ENCODE measurements at places on chromosomes 12 and 14.

GRCh38 chr14:94337274-94337673 lies 14.1 kb upstream of the SERPINA6 start:
- no peak for DNase-seq

DNA sequence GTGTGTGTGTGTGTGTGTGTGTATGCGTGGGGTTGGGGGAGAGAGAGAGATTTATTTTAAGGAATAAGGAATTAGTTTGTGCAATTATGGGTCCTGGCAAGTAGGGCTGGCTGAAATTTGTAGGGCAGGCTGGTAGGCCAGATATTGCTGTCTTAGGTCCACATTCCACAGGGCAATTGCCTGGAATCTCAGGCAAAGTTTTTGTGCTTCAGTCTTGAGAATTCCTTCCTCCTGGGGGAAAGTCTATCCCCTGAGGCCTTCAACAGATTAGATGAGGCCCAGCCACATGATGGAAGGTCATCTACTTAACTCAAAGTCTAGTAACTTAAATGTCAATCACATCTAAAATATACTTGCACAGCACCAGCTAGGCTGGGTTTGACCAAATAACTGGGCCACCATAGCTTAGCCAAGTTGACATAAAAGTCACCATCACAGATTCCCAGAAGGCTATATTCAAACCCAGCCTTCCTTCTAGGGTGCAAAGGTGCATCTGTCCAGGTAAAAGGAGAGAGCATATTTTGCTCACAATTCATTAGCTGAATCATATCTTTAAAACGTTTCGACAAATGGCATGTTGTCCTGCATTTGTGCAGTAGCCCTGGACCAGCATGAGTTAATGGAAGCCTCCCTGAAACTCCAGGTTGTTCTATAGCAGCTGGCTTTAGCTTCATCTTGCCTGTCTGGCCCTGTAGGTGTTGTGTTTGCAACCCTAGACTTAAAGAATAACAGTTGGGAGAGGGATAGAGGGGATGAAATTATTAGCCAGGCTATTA lies 63.1 kb downstream of the C14orf132 start:
- DNase-seq = no peak

DNA sequence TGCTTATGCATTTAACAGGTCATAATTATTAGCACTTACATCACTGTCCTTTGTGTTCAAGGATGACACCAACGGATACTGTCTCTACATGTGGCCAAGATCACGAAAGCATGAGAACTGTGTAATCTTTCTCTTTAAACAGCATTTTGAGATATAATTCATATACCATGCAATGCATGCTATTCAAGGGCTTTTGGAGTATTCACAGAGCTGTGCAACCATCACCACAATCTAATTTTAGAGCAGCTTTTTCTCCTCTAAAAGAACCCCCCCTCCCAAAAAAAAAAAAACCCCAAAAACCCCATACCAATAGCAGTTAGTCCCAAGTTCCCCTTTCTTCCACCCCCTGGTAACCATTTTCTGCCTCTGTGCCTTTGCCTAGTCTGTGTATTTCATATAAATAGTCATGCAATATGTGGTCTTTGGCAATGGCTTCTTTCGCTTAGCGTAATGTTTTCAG lies 60.6 kb downstream of the SPRING1 start:
- peak; percentile 47 for DNase-seq

DNA sequence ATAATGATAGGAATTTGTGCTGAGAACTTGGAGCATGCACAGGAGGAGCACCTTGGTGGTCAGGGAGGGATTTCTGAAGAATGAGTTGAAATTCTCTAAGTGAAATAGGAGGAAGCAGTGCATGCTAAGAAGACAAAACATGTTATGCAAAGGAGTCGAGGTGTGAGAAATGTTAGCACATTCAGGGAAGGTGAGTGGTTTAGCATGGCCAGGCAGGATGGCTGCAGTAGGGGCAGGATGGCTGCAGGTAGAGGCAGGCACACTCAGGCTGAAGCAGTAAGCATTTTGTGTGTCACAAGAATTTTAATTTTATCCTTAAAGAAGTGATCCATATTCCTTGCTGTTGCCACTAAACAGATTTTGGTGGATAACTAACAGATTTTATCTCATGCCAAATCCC lies 46.3 kb downstream of the CATSPERB start:
- DNase-seq = no peak

DNA sequence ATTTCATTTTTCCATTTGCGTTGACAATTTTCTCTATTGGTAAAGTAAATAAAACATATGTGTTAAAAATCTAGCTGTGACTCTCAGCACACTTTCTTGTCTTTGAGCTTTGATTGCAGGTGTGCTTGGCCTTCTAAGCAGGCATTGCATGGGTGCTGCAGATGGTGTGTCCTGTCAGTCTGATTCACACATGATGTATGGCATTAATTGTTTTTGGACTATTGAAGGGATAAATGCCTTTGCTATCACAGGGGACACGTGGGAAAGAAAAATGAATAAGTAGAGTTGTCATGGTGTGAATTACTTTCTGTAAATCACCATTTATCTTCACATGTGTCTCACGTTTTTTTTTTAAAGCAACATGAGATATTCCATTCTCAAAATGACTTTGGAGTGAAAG lies 211.3 kb upstream of the NAV3 start:
- no peak for DNase-seq

- DNase-seq = no peak
Observed at GRCh38 chr12:116236976-116237375, 40.5 kb downstream of the MED13L start.

DNA sequence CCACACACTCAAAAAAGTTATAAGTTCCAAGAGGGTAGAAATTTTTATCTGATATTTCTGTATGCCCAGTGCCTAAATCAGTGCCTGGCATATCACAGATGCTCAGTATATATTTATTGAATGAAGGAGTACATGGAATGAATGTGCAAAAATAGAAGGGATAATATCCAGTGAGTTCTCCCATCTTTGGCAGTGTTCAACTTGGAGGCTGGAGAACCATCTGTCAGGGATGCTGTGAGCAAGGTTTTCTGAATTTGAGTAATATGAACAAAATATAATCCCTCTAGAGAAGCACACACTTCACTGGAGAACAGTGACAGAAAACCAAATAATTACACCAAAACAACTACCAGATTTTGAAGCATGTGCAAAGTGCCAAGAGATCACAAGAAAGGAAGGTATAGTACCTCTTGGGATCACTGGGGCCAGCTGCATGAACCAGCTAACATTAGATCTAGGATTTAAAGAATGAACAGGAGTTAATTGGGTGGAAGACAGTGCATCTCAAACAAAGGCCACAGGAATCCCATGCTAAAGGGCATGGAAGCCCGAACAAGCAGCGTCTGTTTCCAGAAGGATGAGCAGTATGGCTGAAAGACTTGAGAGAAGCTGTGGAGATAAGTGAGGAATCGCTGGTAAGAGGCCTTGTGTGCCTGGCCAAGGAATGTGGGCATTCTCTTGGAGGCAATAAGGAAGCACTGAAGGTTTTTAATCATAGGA lies 11.5 kb downstream of the SLC8A3 start:
- DNase-seq = no peak

- DNase-seq = no peak
Observed at GRCh38 chr14:60114881-60115280, 23.2 kb downstream of the PCNX4 start.

GRCh38 chr14:58296726-58297125 lies 1.6 kb upstream of the ARID4A start:
- DNase-seq = no peak

- no peak for DNase-seq
Observed at GRCh38 chr12:124388679-124389137, 93.8 kb downstream of the RFLNA start.

DNA sequence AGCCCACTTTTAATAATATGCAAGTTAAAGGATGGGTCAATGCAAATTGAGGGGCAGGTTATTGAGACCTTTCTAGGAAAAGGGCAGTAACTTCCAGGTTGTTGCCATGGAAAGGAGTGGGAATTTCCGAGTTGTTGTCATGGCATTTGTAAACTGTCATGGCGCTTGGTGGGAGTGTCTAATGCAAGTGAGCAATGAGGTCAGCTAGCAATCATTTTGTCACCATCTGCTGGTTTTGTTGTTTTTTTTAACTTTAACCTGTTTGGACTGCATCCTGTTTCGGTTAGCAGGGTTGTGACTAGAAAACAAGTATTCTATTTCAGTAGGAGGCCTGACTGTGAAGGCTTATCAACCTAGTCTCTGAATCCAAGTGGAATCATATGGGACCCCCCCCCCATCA lies 85.8 kb upstream of the TSPAN11 start:
- DNase-seq = no peak

DNA sequence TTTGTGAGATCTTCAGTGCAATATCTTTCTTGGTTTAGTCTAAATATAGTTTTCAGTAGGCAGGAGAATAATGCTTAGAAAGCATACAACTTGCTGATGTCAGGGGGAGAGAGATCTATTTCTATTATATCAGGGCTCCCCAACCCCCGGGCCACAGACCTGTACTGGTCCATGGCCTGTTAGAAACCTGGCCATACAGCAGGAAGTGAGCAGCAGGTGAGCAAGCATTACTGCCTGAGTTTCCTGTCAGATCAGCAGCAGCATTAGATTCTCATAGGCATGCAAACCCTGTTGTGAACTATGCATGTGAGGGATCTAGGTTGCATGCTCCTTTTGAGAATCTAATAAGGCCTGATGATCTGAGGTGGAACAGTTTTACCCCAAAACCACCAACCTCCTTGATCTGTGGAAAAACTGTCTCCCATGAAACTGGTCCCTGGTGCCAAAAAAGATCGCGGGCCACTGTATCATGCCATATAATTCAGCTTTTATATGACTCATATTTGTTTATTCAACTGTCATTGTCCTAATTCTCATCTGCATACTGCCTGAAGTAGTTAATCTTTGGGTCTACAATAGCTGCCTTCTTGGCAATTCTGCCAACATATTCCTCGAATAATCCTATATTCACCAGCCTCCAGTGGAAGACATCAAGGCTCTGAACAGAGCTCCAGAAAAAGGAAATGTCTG lies 163.6 kb upstream of the DYRK2 start:
- no peak for DNase-seq

DNA sequence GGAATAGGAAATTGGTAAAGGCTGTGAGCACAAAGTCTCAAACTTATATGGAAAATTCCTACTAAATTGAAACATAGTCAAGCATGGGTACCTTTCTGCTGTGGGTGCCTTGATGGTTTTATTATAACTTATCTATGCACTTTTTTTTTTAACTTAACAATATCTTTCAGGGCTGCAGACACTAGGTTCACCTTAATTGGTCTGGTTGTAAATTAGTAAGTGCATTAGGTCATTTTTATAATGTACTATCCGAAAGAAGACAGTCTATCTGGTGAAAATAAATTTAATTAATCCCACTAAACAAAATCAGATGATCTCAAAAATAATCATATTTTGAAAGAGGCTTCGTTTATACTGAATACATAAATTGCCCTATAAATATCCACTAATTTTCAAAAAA lies 446.8 kb upstream of the DCN start:
- no peak for DNase-seq

DNA sequence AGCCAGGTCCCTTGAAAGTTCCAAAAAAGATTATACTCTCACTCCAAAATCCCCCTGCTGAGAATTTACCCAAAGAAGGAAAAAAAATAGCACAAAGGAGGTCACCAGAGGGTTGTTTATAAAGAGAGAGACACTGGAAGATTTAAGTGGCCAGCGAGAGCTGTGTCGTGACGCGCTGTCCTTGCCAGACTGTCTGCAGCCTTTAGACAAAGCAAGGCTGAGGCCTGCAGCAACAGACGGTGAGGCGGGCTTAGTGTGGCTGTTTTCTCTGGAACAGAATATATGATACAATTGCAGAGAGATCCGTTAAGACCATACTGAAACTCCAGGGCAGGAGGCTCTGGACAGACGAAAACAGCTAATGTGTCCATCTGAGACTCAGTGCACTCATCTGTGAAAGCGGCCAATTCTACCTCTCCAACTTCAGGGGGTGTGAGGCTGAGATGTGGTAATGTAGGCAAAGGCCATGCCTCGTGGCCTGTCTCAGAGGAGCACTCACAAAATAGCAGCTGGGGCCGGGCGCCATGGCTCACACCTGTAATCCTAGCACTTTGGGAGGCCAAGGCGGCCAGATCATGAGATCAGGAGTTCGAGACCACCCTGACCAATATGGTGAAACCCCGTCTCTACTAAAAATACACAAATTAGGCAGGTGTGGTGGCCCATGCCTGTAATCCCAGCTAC lies 36.2 kb downstream of the ANAPC7 start:
- no peak for DNase-seq

GRCh38 chr14:95635051-95635450 lies 51.2 kb upstream of the TCL1B start:
- DNase-seq = no peak

GRCh38 chr12:131313635-131314034 lies 359.9 kb downstream of the ADGRD1 start:
- no peak for DNase-seq

DNA sequence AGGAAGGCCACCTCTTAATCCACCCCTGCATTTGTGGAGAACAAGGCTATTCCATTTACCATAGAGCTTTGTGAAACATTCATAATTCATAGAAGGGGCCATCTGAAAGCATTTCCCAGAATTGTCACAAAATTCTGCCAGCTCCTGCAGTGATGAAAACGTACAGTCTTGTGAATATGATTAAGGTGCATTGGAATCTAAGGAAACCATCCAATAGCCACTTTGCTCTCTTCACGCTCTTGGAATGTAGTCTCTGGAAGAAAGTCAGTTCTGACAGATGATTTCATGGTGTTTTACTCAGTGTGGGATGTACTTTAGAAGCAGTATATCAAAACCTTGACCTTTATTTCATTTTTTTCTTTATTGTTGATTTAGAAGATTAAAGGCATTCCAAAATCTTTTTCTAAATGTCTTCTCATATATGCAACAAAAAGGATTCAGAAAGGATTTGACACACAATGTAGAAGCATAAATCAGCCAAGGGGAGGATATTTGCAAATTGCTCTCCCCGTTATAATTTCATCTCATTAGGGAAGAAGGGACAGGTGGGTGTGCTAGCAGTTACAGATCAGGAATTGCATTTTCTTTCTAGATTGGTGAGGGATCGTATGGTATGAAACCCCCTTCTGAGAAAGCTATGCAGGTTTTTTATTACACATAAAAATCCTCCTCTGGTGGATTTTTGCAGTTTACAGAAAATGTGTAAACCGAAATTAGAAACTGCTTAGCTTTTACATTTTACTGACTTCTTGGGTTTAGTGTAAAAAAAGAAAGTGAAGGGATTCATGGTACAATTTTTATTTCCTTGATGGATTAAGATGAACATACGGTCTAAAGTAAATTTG lies 390.2 kb downstream of the LRIG3 start:
- DNase-seq = no peak

DNA sequence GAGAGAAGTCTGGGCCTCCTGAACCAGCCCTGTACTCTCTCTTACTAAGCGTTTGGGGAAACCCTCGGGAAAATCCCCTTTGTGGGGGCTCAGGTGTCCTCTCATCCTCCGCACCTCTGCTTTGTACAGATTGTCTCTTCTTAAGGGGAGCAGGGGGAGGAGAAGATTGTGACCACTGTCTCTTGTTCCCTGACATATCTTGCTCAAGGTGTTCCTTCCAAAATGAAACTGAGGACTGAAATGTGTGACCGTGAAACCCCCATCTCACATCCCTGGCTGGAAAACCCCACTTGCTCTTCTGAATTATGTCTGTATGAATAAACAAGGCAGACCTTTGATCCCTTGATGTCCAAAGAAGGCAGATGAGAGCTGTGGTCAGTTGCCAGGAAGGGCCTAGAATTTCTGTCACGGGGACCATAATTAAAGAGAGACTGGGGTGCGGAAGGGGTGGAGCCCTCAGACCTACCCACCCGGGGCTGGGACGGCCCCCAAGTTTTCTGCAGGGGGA lies 369.8 kb downstream of the AACS start:
- peak; percentile 72 for DNase-seq

- no peak for DNase-seq
Observed at GRCh38 chr12:96427269-96427729, 27.1 kb upstream of the CDK17 start.

- no peak for DNase-seq
Observed at GRCh38 chr12:105467710-105468366, 137.3 kb downstream of the C12orf75 start.

All from GM10248 (cell line).